ENCODE measurements at places on chromosomes 5 and 9.

DNA sequence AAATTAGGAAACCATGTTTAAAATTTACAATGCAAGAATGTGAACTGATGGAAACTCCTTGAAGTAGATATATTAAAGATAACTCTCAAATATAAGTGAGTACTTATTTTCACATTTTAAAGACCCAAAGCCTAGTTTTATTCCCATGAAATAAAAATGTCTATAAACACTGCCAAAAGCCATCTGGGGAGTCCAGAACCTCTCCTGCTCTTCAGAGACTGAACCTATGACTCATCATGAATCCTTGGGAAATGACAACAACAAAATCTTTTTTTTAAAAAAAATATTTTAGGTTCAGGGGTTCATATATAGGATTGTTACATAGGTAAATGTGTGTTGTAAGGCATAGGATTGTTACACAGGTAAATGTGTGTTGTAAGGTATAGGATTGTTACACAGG, 33.8 kb upstream of the FYB1 start:
- DNase-seq: no peak

DNA sequence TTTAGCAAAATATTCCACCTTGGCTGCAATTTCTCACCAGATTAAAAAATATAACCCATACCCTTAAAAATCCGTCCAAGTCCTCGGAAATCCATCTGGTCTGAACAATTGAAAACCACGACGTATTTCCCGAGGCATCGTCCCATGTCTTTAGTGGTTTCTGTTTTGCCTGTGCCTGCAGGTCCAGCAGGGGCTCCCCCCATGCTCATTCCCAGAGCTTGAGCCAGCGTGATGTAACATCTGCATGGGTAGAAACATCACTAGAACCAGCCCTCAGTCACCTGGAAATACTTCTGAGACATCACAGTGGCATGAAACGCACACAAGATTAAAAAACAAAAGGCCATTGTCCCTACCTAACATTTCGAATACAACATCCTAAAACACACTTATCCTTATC, 114.0 kb downstream of the DNAH5 start:
- DNase-seq: no peak

DNA sequence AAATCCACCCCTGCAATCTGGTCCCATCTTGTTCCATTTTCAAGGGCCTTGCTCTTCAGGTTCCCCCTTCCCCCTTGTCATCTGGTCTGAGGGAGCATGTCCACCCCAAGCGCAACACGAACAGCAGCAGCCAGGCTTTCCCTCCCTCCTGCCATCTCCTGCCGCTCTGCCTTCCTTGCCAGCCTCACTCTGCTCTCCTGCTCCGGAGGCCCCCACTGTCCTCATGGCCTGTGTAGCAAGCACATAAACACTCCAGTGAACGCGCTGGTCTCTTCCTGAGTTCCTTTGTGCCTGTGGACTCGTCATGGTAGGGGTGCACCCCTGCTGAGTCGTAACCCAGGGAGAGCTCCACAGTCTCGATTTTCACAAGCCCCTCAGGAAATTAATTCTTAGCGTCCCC, 29.9 kb downstream of the TENT4A start:
- DNase-seq: no peak

GRCh38 chr9:136201609-136202453, 3.1 kb downstream of the LHX3 start:
- DNase-seq: no peak

DNA sequence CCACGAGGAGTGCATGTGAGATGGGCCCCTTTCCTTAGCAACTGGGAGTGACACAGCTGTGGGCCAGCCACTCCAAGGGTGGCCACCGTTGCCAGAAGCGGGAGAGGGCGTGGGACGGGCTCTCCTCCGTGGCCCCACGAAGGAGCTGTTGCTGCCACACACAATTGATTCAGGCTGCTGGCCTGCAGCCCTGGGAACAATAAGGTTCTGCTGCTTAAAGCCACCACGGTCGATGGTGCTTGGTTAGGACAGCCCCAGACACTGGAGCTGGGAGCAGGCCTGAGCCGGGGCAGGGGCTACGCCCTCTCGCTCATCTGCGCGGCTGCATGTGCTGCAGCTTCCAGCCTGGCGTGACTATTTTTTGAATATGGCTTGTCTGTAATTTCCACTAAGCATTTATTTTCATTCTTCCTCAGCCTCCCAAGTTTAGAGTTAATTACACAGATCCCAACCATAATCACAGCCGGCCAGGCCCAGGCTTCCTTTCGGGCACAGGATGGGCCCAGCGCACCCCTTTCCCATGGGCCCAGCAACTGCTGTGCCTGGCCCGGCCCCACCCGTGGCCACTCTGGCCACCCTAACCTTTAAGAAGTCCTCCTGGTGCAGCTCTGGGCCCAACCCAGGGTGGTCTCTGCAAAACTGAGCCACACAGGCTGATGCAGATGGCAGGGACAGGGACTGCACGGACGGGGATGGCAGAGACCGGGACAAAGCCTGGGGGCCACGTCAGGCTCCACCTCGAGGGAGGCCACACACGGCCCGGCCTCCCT, 49.7 kb downstream of the VAV2 start:
- no peak for DNase-seq

DNA sequence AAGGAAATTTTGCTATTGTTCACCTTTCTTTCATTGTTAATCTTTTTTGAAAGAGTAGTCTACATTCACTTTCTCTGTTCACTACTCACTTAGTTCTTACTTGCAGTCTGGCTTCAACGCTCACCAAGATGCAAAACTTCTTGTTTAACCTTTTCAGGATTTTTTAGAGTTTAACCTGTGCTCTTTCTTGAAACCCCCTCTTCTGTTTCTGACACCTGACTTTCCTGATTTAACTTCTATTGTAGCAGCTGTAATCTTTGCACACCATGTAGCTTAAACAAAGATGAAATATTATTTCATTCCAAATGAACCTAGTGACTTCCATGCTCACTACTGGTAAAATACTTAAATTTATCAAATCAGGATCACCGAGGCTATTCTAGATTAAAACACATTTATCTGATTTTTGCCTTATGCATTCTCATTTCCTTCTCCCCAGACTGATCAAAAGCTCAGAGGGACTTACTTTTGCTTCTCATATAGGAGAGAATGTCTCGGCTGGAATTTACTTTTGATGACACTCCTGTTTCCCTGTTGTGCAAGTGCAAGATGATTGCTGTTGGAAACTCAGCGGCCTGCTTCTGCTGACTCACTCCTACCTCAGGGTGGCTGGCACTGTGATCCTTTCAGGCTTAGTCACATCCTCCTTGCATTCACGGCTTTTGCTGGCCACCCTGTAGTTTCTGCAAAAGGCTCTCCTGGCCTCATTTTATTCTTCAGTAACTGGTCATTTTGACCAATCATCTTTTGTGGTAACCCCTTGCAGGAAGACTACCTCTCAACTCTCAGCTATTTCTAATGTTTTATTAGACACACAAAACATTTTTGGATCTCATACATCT, 109.3 kb upstream of the IFNE start:
- no peak for DNase-seq

DNA sequence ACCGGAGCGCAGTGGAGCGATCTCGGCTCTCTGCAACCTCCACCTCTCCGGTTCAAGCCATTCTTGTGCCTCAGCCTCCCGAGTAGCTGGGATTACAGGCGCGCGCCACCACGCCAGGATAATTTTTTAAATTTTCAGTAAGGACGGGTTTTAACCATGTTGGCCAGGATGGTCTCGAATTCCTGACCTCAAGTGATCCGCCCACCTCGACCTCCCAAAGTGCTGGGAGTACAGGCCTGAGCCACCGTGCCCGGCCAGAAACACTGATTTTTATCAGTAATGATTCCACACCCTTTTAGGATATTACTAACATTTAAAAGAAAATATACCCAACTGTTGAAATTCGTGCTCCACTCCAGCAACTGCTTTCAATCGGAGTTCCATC, 464 bp upstream of the FAM151B start:
- DNase-seq: no peak

GRCh38 chr5:74766418-74766848, 484 bp downstream of the GFM2 start:
- DNase-seq: no peak

DNA sequence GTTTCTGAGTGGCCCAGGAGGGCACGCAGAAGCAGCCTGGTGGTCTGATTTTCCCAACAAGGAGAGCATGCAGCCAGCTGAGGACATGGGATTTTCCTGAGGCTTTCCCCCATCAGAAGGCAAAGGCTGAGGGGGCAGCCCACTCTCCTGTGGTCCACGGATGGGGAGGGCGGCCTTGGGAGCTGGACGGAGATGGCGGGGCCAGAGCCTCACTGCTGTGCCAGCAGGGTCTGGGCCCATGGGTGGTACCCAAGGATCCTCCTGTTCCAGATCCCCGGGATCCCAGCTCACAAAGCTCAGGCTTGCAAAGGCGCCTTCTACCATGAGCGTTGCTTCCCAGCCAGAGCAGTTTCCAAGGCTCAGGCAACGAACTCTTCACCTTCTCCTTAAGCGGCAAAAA, 39.0 kb upstream of the SLC12A7 start:
- no peak for DNase-seq

DNA sequence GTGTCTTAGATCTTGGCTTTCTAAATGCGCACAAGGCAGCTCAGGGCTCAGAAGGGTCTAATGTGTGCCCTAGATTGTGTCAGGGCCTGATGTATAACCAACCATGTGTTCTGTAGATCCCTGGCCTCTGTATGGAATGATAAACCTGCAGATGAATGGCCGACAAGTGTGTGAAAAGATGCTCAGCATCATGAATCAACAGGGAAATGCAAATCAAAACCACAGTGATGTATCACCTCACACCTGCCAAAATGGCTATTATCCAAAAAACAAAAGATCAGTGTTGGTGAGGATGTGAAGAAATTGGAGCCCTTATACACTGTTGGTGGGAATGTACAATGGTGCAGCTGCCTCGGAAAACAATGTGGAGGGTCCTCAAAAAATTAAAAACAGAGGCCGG, 489.8 kb downstream of the SEMA5A start:
- DNase-seq: no peak
